Fibroblast of lung (primary cell): ENCODE measurements at places on chromosomes 13 and 19. TPM values are rescaled to one million over a fixed set of nuclear protein-coding genes. Genes with fewer than 3 reads are reported as not detected.
A peak's percentile ranks its signal among the peaks of the same experiment; 100 is the strongest.

DNA sequence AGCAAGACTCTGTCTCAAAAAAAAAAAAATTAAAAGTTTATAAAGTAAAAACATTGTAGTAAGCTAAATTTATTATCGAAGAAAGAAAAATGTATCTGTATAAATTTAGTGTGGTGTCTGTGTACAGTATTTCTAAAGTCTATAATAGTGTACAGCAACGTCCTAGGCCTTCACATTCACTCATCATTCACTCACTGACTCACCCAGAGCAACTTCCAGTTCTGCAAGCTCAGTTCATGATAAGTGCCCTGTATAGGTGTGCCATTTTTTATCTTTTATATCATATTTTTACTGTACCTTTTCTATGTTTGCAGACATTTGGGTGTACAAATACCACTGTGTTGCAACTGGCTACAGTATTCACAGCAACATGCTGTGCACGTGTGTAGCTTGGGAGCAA, 118.1 kb downstream of the TNFRSF19 start:
- no peaks in the 10 kb centered on the region for H3K4me1 ChIP-seq
- no peak overlapping the region for H3K4me3 ChIP-seq
- no peak for DNase-seq
- H3K27ac ChIP-seq: no peak overlapping the region

DNA sequence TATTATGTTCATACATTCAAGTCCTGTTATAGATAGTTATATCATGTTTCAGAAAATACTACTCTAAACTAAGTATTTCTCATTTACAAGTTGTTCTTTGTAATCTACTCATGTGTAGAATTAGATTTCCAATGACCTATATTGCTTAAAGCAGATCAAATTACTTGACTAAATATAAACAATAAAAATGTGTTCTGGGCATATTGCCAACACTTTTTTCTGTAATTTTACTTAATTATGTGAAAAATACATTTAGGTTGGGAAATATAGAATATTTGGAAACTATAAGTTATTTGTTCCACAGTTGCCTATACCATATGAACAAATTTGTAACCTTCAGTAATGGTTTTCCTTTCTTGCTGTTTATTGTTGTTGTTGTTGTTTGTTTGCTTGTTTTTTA, 275.2 kb upstream of the PCDH9 start:
- no peak overlapping the region for H3K4me3 ChIP-seq
- DNase-seq: no peak
- H3K27ac ChIP-seq: no peak overlapping the region
- H3K36me3 ChIP-seq: no peaks in the 10 kb centered on the region
- no peaks in the 10 kb centered on the region for H3K27me3 ChIP-seq

DNA sequence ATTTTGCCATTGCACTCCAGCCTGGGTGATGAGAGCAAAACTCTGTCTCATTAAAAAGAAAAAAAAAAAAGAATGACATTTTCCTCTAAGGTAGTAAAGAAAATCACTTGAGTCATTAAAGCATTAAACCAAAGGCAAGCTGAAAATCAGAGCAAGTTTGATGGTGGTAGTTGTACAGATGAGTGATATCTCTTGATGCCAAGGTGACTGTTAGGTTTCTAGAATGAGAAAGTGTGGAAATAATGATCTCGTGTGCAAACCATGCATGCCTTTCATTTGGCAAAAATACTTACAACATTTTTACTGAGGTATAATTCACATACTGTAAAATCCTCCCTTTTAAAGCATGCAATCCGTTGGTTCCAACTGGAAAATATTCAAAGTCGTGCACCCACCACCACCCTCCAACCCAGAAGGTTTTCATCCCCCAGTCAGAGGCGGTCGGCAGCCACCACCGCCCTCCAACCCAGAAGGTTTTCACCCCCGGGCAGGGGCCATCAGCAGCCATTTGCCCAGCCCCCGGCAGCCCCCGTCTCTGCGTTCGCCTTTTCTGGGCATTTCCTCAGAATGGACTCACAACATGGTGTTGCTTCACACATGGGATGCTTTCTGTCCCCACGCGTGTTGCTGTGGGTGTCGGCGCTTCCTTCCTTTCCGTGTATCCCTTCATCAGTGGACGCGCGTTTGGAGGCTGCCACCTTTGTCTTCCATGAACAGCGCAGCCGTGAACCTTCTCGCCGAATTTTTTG, 90.2 kb downstream of the ATP11A start:
- peaks cover 2% of the 10 kb centered on the region for H3K4me1 ChIP-seq
- H3K36me3 ChIP-seq: no peaks in the 10 kb centered on the region
- DNase-seq: peak; percentile 42
- no peaks in the 10 kb centered on the region for H3K27me3 ChIP-seq
- H3K27ac ChIP-seq: no peak overlapping the region

- no peaks in the 10 kb centered on the region for H3K36me3 ChIP-seq
- no peak overlapping the region for H3K4me3 ChIP-seq
- H3K27me3 ChIP-seq: no peaks in the 10 kb centered on the region
- H3K27ac ChIP-seq: no peak overlapping the region
Measured at GRCh38 chr13:75385708-75386083, 96.3 kb downstream of the TBC1D4 start.

GRCh38 chr13:99978799-99979452, 2.7 kb upstream of the ZIC2 start:
- no peak overlapping the region for H3K27ac ChIP-seq
- no peak for DNase-seq
- no peaks in the 10 kb centered on the region for H3K4me1 ChIP-seq
- no peak overlapping the region for H3K4me3 ChIP-seq

DNA sequence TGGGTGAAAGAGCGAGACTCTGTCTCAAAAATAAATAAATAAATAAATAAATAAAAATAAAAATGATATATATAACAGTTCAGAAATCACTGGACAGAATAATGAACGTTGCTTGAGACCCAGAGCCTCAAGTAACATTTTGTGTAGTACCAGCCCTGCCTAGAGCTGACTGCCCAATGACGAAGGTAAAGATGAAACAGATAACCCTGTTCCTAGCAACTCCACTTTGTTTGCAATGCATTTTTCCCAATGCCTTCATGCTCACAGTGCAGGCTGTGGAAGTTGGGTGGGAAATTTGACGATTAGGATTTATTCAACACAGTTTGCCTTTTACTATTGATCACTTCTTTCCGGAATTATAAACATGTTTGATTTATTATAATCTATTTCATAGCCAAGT, 22.2 kb upstream of the FRY start:
- H3K36me3 ChIP-seq: no peaks in the 10 kb centered on the region
- H3K4me1 ChIP-seq: no peaks in the 10 kb centered on the region
- H3K4me3 ChIP-seq: no peak overlapping the region
- H3K27ac ChIP-seq: no peak overlapping the region
- no peaks in the 10 kb centered on the region for H3K27me3 ChIP-seq
- no peak for DNase-seq

GRCh38 chr19:5045029-5045428, 76.1 kb downstream of the KDM4B start:
- no peak overlapping the region for H3K4me3 ChIP-seq
- no peaks in the 10 kb centered on the region for H3K27me3 ChIP-seq
- H3K36me3 ChIP-seq: peaks cover 24% of the 10 kb centered on the region
- no peak for DNase-seq
- no peak overlapping the region for H3K27ac ChIP-seq

- H3K27me3 ChIP-seq: no peaks in the 10 kb centered on the region
- no peaks in the 10 kb centered on the region for H3K4me1 ChIP-seq
- H3K36me3 ChIP-seq: no peaks in the 10 kb centered on the region
- no peak overlapping the region for H3K4me3 ChIP-seq
- no peak for DNase-seq
- H3K27ac ChIP-seq: no peak overlapping the region
Measured at GRCh38 chr13:103002279-103002678, 63.9 kb downstream of the SLC10A2 start.

DNA sequence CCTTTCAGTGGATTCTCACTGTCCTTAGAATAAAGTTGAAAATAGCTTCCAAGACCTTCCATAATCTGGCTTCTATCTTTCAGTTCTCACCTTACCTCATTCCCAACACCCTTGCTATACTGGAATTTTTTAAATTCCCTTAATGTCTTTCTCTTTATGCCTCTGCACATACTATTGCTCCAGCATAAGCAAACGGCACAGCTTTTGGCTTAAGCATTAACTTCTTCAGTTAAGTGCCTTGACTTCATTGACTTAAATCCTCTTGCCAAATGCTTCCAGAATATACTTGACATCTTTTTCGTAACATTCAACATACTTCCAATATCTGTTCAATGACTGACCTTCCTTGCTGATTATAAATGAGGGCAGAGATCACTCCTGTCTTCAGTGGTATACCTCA, 34.0 kb downstream of the SERPINE3 start:
- H3K27me3 ChIP-seq: no peaks in the 10 kb centered on the region
- H3K36me3 ChIP-seq: peaks cover 10% of the 10 kb centered on the region
- no peak for DNase-seq
- peaks cover 2% of the 10 kb centered on the region for H3K4me1 ChIP-seq
- H3K4me3 ChIP-seq: no peak overlapping the region
- no peak overlapping the region for H3K27ac ChIP-seq

- H3K27ac ChIP-seq: no peak overlapping the region
- peaks cover 5% of the 10 kb centered on the region for H3K4me1 ChIP-seq
- H3K36me3 ChIP-seq: no peaks in the 10 kb centered on the region
Measured at GRCh38 chr13:49023431-49023830, 47.7 kb downstream of the FNDC3A start.

DNA sequence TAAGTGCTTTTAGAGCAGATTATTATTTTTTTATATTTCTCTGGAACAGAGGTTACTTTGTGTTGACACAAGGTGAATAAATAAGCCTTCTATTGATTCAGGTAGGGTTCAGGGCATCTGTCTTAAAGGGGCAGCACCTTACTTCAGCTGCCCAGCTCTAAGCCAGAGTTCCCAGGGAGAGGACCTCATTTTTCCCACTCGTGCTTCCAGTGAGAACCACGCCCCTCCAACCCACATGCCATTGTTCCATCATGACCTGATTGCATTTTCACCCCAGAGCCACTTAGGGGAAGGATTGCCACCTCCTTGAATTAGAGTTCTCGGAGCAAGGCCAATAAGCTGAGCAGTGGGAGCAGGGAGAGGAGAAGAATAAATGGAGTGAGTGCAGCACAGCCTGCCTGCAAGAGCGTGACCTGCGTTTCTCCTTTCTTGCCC, 104.3 kb upstream of the FRY start:
- H3K4me3 ChIP-seq: no peak overlapping the region
- H3K36me3 ChIP-seq: no peaks in the 10 kb centered on the region
- H3K27ac ChIP-seq: no peak overlapping the region
- H3K27me3 ChIP-seq: no peaks in the 10 kb centered on the region

GRCh38 chr19:495402-496111, 729 bp upstream of the MADCAM1 start:
- peak; percentile 36 for DNase-seq
- peaks cover 14% of the 10 kb centered on the region for H3K27me3 ChIP-seq
- H3K36me3 ChIP-seq: no peaks in the 10 kb centered on the region
- no peak overlapping the region for H3K4me3 ChIP-seq
- H3K27ac ChIP-seq: no peak overlapping the region

- no peak overlapping the region for H3K27ac ChIP-seq
Measured at GRCh38 chr13:113086031-113086750, 19.4 kb upstream of the F7 start.

- peaks cover 9% of the 10 kb centered on the region for H3K4me1 ChIP-seq
- H3K27ac ChIP-seq: peak overlapping the region; percentile 10
- H3K4me3 ChIP-seq: no peak overlapping the region
- no peaks in the 10 kb centered on the region for H3K36me3 ChIP-seq
- no peaks in the 10 kb centered on the region for H3K27me3 ChIP-seq
- no peak for DNase-seq
Measured at GRCh38 chr13:79987761-79988160, 353.2 kb downstream of the SPRY2 start.

DNA sequence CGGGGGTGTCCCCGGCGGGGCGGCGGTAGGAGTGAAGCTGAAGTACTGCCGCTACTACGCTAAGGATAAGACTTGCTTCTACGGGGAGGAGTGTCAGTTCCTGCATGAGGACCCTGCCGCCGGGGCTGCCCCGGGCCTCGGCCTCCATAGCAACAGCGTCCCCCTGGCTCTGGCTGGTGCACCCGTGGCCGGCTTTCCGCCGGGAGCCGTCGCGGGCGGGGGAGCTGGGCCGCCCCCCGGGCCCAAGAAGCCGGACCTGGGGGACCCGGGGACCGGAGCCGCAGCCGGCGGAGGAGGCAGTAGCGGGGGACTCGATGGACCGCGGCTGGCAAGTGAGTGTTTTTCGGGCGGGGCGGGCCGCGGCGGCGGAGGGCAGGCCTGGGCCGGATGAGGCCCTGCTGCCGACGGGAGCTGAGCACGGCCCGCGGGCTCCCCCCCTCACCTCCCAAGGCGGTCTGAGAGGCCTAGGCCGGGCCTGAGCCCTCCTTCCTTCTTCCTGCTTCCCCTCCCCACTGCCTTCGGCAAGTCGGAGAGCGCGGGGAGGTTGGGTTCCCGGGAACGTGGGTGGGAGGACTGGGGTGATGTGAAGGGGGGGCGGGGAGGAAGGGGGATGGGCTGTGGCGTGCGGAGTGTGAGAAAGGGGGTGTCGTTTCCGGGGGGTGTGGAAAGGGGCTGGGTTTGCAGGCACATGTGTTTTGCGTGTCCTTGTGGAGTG, 568 bp downstream of the PAN3 start:
- no peaks in the 10 kb centered on the region for H3K36me3 ChIP-seq
- no peaks in the 10 kb centered on the region for H3K4me1 ChIP-seq
- peak overlapping the region; percentile 58 for H3K4me3 ChIP-seq
- DNase-seq: peak; percentile 95

DNA sequence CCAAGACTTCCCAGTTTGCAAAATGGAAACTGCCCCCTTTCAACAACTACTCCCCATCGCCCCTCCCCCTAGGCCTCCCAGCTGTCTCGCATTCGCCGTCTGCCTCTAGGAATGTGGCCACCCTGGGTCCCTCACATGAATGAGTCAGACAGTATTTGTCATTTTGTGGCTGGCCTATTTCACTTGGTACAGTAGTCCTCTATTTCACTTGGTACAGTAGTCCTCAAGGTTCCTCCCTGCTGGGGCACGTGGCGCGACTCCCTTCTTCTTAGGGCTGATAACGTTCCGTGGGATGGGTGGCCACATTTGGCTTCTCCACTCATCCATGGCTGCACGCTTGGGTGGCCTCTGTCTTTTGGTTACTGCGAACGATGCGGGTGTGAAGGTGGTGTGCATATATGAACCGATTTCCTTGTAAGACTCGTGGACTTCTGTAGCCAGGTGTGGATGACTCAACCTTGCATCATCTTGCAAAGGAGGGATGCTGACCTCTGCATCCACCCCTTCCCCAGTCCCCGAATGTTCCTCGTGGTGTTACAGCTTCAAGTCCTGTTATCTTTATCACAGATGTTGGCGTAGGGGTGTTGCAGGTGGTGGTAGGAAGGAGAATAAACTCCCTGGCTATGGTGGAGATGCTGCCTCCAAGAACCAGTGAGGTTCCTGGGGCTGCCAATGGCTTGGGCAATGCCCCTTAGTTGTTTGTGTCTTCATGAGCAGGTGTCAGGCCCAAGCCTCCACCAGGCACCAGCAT, 112.1 kb upstream of the SOX1 start:
- H3K27ac ChIP-seq: no peak overlapping the region
- H3K36me3 ChIP-seq: no peaks in the 10 kb centered on the region
- H3K27me3 ChIP-seq: no peaks in the 10 kb centered on the region
- DNase-seq: no peak
- no peaks in the 10 kb centered on the region for H3K4me1 ChIP-seq
- H3K4me3 ChIP-seq: no peak overlapping the region

- H3K27ac ChIP-seq: no peak overlapping the region
- no peak overlapping the region for H3K4me3 ChIP-seq
- no peaks in the 10 kb centered on the region for H3K4me1 ChIP-seq
- H3K27me3 ChIP-seq: no peaks in the 10 kb centered on the region
Measured at GRCh38 chr13:90995614-90996013, 351.9 kb upstream of the MIR17HG start.

BEST2 gene
- not detected in 2 replicates for polyA plus RNA-seq

PSG7 gene
- 0.66 and 1.1 TPM in 2 replicates for polyA plus RNA-seq

SEMA6B gene
- 0.07 and 0.31 TPM in 2 replicates for polyA plus RNA-seq

N4BP2L1 gene
- polyA plus RNA-seq: 1.1 and 2.7 TPM in 2 replicates

FBXO27 gene
- polyA plus RNA-seq: 0.83 and 1.6 TPM in 2 replicates

ZIC5 gene
- not detected in 2 replicates for polyA plus RNA-seq
